Midbrain (tissue), 1 donor: ENCODE measurements at places on chromosomes 11 and 22.

DNA sequence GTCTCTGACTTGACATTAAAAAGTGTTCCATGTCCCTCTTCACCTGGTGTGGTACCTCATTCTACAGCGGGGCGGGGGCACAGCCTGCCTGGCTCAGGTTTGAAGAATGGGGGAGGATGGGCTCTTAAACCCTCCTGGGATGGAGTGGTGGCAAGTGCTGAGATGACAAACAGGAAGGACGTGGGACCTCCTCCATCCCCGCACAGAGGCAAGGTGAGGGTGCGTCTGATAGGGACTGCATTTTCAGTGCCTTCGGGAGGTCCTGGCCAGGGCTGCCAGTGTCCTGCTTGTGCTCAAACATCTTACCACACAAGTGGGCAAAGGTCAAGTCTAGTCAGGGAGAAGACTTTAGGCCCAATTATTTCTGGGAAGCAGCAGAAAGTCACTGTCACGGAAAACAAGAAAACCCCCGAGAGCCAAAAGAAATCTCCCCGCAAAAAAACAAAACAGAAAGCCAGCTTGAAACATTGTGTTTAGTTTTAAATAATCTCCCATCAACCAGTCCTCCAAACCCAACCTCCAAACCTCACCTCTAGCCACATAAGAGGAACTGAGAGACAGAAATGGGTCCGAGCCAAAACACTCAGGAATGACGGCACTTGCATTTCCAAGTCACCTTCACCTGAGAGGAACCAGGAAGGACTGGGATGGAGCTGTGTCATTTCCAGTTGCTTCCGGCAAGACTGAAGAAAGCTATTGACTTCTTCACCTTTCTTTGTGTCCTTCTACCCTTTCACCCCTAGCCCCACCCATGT lies 966.5 kb downstream of the NTM start:
- DNase-seq = no peak

DNA sequence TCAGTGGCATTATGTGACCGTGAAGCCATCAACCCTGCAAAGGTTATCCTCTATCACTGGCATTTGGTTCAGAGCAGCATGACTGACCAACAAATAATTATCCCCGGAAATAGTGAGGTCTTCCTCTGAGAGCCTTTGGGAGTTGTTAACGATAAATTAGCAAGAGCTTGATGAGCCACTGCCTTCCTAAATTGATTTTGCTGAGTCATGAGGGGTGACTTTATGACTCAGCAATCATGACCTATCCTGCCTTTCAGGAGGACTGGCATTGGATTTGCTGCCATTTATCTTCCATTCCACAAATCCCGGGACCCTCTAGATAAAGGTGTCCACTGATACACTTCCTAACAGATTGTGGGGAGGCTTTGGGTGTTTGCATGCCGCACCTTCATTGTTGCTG lies 80.8 kb upstream of the MTNR1B start:
- no peak for DNase-seq

GRCh38 chr11:116371146-116371545 lies 401.6 kb downstream of the BUD13 start:
- no peak for DNase-seq

DNA sequence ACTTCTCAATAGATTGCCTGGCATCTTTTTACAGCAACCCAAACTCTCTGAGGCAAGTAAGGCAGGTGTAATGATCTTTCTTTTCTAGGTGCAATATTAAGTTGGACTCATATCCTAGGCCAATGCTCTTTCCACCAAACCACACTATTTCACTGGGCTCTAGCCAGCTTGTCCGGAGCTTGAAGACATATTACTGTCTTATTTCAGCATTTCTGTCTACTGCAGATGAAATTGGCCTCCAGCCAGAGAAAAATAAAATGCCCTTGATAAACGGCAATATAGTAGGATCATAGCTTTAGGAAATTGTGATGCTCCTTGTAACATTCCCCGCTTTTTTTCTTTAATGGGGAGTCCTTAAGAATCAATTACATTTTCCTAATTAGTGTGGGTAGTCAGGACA lies 48.1 kb downstream of the SPON1 start:
- DNase-seq = no peak

GRCh38 chr22:47086596-47087248 lies 324.3 kb downstream of the TBC1D22A start:
- no peak for DNase-seq

DNA sequence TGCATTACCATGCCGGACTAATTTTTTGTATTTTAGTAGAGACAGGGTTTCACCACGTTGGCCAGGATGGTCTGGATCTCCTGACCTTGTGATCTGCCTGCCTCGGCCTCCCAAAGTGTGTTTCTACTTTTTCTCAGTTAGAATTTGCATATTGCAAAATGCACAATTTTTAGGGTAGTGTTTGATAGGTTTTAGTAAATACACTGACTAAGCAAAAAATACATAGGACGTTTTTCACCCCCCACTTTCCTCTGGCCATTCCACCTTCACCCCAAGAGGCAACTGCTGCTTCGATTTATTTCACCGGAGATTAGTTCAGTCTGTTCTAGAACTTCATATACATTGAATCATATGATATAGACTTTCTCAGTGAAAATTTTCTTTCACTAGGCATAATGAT lies 1269.1 kb downstream of the TBC1D22A start:
- no peak for DNase-seq

DNA sequence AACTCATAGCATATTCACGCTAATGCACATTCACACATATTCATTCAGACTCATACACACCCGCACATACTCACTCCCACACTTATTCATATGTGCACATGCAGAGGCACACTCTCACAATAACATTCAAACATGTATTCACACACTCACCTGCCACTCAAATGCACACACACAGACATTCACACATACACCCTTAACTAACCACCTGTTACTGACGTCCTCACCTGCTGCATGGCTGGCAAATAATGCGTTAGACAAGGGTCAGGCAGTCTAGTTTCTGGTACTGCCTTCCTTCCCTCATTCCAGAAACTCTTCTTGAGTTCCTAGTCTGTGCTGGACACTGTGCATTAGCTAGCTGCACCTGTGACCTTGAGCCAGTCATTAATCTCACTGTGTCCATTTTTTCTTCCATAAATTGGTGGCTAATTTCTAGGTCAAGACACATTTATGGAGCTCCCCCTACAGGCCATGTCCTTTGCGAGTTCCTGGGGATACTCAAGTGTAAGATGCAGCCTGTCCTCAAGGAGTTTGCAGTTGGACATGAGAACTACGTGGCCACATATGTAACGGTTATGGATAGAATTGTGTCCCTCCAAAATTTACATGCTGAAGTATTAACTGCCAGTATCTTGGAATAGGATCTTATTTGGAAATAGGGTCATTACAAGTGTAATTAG lies 34.5 kb upstream of the SEZ6L start:
- DNase-seq = no peak

DNA sequence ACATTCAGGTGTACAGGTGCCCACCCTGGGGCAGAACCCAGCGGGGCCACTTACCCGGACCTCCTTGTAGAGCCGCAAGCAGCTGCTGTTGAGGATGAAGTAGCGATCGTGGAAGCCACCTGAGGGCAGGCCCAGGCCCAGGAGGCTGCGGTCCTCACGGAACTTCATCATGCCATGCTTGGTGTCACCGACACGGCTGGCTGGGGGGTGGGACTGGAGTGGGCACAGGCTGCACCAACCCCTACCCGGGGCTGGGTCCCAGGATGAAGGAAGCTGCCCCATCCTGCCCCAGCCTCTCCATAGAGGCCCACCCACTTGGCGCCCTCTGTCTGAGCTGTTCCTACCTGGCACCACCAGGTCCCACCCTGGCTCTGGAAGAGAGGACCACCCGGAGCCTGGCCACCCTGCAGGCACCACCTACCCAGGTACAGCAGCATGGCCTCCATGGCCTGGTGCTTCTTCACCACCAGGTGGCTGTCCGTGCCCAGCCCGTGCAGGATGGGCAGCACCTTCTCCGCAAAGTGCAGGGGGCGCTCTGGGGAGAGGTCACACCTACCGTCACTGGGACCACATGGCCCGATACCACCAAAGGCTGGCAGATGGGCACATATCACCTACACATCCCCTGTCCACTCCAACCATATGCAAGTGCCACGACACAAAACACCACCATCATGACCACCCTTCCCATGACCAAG lies 19.2 kb upstream of the PDE2A start:
- DNase-seq = no peak

GRCh38 chr22:25174888-25175411 lies 24.7 kb upstream of the CRYBB3 start:
- DNase-seq = no peak

GRCh38 chr11:102986815-102987214 lies 31.3 kb upstream of the MMP13 start:
- no peak for DNase-seq

- no peak for DNase-seq
Measured at GRCh38 chr11:78406568-78407196, 10.9 kb downstream of the GAB2 start.
